ENCODE measurements at places on chromosomes 2 and 18.

- no peak for DNase-seq
Measured at GRCh38 chr2:190183539-190183938, 121.0 kb upstream of the MSTN start.

DNA sequence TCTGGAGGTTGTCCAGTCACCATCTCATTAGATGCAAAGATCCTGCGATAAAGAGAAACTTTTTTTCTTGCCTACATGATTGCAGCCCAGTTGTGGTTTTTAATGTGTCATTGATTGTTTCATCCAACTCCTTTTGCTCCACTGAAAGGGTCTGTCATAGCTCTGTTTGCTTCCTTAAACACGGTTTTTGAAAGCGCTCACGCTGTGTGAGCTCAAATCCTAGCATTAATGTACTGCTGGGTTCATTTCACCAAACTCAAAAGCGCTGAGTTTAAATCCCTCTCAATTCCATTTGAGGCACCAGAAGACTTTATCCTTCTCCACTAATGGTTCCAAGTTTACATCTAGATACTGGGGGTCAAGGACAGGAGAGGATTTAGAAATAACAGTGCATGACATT, 53.6 kb downstream of the CDK15 start:
- DNase-seq = no peak

DNA sequence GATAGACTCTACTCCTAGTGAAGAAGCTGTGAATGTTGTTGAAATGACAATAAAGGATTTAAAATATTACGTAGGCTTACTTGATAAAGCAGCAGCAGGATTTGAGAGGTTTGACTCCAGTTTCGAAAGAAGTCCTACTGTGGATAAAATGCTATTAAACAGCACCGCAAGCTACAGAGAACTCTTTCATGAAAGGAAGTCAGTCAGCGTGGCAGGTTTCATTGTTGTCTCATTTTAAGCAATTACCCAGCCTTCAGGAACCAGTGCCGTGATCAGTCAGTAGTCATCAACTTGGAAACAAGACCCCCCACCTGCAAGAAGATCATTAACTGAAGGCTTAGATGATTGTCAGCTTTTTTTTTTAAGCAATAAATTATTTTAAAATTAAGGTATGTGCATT, 14.0 kb downstream of the USP14 start:
- no peak for DNase-seq

DNA sequence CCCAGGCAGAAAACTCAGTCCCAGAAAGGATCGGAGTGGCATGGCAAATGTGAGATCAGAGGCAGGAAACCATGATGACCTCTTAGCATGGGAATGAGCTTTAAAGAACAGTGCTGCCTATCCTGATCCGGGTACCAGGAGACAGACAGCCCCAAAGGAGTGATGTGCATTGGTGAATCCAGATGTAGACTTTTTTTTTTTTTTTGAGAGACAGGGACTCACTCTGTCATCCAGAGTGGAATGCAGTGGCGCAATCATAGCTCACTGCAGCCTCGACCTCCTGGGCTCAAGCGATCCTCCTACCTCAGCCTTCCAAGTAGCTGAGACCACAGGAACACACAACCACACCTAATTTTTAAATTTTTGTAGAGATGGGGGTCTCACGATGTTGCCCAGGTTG, 122.7 kb downstream of the VAPA start:
- DNase-seq = no peak
